HCT116 (cell line): ENCODE measurements at places on chromosomes 7 and 10.

DNA sequence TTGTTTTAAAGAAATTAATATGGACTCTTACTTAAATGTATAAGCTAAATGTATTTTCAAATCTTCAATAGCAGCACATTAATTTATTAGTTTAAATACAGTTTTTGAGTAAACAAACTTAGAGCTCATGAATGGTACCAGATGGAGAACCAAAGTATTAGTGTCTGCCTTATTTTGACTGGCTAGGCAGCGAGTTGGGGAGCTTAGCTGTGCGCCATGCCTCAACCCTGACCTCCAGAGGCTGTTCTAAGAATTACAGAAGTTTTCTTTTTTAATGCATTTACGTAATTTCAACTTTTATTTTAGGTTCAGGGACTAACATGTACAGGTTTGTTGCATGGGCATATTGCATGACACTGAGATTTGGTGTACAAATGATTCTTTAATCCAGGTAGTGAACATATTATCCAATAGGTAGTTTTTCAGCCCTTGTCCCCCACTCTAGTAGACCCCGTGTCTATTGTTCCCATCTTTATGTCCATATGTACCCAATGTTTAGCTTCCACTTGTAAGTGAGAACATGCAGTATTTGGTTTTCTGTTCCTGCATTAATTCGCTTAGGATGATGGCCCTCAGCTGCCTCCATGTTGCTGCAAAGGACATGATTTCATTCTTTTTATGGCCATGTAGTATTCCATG, 166.8 kb downstream of the IQUB start:
- DNase-seq, result peak; percentile 45

GRCh38 chr10:77310288-77310840, 327.2 kb downstream of the KCNMA1 start:
- no peak for DNase-seq

DNA sequence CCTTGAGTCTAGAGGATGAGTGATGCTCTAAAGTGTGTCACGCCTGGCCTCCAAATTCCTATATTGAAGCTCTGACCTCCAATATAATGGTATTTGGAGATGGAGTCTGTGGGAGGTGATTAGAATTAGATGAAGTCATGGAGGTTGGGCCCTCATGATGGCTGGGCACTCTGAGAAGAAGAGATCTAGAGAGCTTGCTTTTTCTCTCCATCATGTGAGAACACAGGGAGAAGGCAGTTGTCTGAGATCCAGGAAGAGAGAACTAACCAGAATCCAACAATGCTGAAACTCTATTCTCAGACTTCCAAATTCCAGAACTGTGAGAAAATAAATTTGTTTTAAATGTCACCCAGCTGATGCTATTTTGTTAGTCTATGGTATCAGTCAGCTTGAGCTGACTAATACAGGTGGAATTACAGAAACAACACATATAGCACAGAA, 15.1 kb downstream of the RNF216 start:
- no peak for DNase-seq

GRCh38 chr10:72335394-72336258, 19.1 kb downstream of the DNAJB12 start:
- DNase-seq, result no peak

- no peak for DNase-seq
Observed at GRCh38 chr10:69846293-69846921, 44.7 kb downstream of the COL13A1 start.

DNA sequence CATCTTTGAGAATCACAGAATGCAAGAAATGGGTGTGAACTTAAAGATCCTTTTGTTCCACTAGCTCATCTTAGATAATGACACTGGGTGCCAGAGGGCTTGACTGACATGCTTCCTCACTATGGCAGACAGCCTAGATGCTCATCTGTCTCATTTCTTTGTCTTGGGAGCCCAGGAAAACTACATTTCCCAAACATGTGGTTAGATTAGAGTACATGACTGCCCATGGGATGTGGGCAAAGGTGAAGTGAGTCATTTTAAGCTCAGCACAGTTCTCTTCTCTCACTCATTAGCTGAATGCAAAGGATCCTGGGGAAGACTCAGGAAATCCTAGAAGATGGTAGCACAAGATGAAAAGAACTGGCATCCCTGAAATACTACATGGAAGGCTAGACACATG, 32.5 kb upstream of the TBX20 start:
- no peak for DNase-seq

GRCh38 chr7:135980665-135981180, 3.6 kb upstream of the MTPN start:
- no peak for DNase-seq

DNA sequence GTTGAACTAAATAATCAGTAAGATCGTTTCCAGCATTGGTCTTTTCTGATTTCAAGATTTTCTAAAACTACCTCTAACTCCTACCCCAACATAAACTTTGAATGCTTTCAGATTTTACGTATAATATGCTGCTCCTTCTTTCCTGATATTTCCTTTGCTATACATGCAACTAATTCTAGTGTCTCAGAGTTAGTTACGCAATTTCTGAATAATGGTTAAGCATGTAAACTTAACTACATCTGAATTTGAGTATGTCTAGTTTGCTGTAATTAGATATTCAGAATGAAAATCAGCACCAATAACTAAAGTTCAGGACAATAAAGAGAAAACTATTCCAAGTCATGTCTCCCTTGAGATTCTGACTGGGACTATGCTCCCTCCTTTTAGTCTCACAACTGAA, 71.0 kb downstream of the SEMA3C start:
- DNase-seq, result no peak

GRCh38 chr7:35718047-35718446, 23.1 kb upstream of the HERPUD2 start:
- no peak for DNase-seq

DNA sequence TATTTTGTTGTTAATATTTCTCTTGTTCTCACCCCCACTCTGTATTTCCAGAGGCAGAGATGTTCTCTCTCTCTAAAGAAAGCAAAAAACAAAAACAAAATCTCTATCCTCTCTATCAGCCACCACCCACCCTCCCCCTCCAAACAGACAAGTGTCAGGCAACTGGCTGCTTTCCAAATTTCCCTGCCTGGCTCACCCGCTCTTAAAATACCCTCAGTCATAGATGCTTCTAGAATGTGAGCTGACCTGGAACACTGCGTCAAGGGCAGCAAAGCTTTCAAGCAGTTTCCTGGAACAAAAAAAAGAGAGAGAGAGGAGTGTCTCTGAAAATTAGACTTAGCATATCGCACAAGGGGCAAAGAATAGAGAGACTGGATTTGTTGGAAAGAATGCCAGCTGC, 341.0 kb upstream of the ZMIZ1 start:
- no peak for DNase-seq

DNA sequence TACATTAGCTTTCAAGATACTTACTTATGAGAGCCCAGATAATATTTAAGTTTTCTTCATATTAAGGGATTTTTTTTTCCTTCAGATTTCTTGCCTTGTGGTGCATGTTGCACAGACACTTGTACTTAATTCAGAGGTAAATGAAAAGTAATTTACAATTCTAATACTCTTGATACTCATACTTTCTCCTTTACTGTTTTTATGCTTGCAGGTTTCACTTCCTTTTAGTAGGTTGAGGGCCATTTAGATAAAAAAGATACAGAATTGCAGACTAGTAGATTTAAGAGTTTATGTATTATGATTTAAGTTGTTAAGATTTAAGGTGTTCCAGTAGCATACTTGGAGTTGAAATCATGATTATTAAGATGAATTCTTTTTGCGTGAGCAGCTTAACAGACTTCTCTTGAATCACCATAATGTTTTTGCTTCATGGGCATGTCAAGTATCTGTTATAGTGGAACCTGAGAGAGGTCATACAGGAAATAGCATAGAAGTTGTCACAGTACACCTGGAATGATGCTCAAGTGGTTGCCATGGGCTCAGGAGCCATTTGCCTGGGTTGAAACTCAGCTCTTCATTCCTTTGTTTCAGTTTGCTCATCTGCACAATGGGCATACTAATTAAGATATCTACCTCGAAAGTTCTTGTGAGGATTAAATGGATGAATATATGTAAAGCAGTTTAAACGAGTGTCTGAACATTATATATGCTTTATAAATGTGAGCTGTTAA, 174.8 kb upstream of the PRPS1L1 start:
- DNase-seq, result no peak

- no peak for DNase-seq
Observed at GRCh38 chr7:25215694-25216335, 12.5 kb downstream of the NPVF start.

DNA sequence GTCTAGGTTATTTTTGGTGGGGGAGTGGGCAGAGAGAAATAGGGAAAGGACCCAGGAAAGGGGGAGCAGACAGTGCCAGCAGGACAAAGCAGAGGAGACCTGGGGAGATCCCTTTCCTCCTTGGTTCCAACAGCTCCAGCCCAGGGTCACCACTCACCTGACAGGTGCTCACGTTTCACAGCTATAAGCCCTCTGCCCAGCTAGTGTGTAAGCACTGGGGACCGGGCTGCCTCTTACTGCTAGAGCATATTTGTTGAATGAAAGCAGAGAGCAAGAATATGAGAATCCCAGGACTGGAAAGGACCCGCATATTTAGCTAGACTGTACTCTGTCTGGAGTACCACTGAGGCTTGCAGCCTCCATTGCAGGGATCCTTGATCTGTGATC, 6.7 kb downstream of the ZCCHC24 start:
- DNase-seq, result no peak

- no peak for DNase-seq
Observed at GRCh38 chr10:67385566-67385965, 310.4 kb downstream of the CTNNA3 start.

GRCh38 chr10:114849674-114850073, 28.1 kb downstream of the FHIP2A start:
- no peak for DNase-seq

DNA sequence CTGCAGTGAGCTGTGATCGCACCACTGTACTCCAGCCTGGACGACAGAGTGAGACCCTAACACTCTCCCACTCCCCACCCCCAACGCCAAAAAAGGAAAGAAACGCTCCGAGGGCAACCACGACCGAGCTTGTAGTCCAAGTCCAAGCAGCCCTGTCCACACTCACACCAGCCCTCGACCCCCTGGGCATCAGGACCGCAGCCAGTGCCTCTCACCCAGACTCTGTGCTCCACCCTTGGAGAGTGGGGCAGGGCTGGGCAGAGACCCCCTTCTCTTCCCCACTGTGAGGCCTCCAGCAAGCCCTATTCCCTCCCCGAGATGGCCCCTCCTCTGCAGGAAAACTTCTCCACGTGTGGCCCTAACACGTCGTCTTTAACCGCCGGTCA, 82.6 kb downstream of the FOXL3 start:
- no peak for DNase-seq

- no peak for DNase-seq
Observed at GRCh38 chr7:69114374-69114773, 483.9 kb upstream of the AUTS2 start.

- DNase-seq, result no peak
Observed at GRCh38 chr10:132386419-132386831, 10.6 kb upstream of the PWWP2B start.

DNA sequence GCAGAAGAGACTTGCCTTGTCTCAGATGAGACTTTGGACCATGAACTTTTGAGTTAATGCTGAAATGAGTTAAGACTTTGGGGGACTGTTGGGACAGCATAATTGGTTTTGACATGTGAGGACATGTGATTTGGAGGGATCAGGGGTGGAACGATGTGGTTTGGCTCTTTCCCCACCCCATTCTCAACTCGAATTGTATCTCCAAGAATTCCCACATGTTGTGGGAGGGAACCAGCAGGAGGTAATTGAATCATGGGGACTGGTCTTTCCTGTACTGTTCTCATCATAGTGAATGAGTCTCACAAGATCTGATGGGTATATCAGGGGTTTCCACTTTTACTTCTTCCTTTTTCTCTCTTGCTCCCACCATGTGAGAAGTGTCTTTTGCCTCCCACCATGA, 229.7 kb upstream of the KCND2 start:
- no peak for DNase-seq

DNA sequence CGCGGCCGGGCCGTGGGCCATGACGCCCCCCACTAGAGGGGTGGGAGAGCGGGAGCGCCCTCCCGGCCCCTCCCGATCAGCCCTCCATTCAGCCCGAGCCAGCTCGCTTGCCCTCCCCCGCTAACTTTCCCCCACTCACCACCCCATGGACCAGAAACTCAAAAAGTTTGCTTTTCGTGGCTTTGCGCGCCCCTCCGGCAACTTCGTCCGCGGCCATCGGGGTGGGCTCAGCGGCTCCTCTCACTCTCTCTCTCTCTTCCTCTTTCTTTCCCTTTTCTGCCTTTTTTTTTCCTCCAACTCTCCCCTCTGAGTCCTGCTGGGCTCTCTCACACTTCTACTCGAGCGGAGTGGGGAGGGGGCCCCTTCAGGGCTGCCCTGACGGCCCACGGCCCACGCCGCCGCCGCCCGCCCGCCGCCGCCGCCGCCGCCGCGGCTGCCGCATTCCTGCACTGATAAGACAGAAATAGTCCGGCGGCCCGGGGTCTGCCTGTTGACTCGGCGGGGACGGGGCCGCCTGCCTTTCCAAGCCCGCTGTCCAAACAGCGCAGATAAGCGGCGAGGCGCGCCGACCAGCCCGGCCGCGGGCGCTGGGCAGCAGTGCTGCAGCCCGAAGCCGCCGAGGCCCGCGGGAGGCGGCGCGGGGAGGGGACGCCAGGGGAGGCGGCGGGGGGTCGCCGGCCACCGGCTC, at the start of gene SMARCD3:
TSS of gene SMARCD3 (minus strand) at position 349 of the 688 bp plus-strand sequence. CDS start at position 217, 132 bp downstream.
- DNase-seq, result no peak

- DNase-seq, result no peak
Observed at GRCh38 chr10:89167915-89168314, 39.2 kb downstream of the CH25H start.

DNA sequence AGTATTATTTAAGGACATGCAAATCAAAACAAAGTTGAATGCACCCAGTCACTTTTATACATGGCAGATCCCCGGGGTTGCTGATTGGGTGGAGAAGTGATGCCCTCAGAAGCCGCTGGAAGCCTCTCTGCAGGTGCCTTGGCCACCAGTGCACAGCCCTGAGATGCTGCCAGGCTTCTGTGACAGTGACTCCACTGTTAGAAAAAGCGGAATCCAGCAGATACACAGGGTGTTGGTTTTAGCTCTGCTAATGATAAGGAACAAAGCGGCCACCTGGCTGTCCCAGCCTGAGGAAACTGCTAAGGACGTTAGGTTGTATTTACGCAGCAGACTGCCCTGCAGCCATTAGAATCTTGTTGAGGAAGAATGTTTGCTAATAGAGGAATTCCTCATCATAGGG, 47.5 kb downstream of the JAKMIP3 start:
- no peak for DNase-seq

GRCh38 chr7:132412435-132412834, 163.8 kb downstream of the PLXNA4 start:
- DNase-seq, result no peak

GRCh38 chr7:38409531-38409930, 136.1 kb upstream of the TARP start:
- no peak for DNase-seq

DNA sequence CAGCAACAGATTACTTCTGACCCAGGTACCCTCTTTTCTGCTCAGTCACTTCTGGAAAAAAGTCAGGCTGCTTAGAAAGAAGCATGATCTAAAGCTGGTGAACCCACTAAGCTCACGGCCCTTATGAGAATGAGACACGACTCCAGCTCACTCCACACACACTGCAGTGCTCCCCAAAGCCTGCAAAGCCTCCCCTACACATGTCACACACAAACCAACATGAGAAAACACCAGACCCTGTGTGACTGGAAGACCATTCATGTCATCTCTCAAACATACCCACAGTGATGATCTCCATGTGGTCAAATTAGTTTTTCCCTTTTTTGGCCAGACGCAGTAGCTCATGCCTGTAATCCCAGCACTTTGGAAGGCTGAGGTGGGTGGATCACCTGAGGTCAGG, 391 bp downstream of the ANKRD61 start:
- DNase-seq, result no peak

- DNase-seq, result no peak
Observed at GRCh38 chr7:132969520-132969919, 112.4 kb downstream of the CHCHD3 start.
